ENCODE measurements at places on chromosomes 2 and 18.

GRCh38 chr2:211457325-211457724, 900.9 kb downstream of the CPS1 start:
- DNase-seq: no peak

DNA sequence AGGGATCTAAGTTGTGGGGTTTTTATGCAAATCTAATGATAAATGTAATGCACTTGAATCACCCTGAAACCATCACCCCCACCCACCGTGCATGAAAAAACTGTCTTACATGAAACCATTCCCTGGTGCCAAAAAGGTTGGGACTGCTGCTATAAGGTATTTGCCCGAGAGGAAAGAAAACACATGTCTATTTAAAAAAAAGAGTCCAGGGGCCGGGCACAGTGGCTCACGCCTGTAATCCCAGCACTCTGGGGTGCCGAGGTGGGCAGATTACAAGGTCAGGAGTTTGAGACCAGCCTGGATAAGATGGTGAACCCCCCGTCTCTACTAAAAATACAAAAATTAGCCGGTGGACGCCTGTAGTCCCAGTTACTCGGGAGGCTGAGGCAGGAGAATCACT, 1372.8 kb upstream of the CDH2 start:
- DNase-seq: no peak

DNA sequence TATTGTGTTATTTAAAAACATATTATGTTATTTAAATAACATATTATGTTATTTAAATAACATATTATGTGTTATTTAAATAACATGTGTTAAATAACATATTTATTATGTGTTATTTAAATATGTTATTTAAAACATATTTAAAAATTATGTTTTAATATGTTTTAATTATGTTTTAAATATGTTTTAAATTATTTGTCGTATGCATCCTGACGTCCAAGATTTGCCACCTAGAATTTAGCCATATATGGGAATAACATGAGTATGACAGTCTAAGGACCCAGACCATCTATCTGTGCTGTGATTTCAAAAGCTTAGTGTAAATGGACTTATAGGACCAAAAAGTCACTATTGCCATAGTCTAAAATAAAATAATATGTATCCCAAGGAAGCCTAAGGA, 484.3 kb upstream of the KLHL29 start:
- DNase-seq: no peak

DNA sequence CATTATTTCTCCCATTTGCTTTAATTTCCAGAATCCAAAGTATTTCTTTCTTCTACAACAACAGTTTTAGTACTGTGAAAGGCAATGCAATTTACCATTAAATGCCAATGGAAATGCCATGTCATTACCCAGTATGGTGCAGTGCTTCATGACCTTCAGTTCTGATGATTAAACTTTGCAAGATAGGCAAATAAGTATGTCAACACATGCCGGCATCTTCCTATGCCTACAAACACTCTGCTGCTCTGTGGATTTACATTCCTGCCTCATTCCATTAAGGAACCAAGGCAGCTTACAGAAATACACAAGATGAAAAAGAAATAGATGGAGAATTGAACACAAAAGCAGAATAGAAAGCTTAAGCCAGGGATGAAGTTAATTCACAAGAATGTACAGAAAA, 52.7 kb upstream of the PROKR1 start:
- no peak for DNase-seq

- DNase-seq: no peak
Measured at GRCh38 chr2:52904355-52904891, 863.2 kb upstream of the CHAC2 start.

- DNase-seq: no peak
Measured at GRCh38 chr18:24878289-24878688, 417.9 kb downstream of the HRH4 start.

DNA sequence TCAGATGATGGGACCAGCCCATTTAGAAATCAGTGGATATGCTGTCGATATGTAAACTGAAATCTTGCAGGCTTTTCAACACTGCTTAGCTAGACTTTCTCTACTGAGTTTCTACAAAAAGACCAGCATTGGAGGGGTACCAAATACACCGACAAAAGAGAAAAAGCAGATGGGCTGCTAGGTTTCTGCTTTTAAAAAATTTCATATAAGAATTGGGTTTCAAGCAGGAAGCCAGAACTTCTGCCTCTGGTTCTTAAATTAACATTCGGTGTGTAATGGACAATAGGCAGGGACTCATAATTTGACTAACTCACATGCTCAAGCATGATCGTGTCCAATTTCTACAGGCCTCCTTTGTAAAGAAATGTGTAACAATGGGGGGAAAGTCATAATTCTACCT, 3.1 kb downstream of the ARL4C start:
- DNase-seq: no peak

DNA sequence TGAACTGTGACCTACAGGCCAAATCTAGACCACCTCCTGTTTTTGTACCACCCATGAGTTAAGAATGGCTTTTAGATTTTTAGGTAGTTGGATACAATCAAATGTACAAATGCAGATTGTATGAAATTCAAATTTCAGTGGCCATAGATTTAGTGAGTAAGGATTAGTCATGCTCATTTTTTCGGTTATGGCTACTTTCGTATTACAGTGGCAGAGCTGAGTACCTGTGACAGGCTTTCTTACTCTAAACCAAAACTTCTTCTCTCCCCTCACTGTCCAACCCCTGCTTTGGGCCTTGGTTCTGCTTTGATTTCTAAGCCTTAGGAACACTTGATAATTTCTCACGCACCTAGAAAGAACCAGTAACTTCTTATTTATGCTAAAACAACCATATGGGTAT, 82.1 kb downstream of the CDC42EP3 start:
- no peak for DNase-seq

GRCh38 chr18:70397259-70397925, 108.5 kb downstream of the SOCS6 start:
- no peak for DNase-seq

- peak; percentile 40 for DNase-seq
Measured at GRCh38 chr2:74441690-74442482, at the start of gene RTKN. RTKN (minus strand) TSS chr2:74441937; CDS start chr2:74441816, 121 bp downstream.
